ENCODE measurements at places on chromosomes 12 and 14. TPM values are rescaled to one million over a fixed set of nuclear protein-coding genes. Genes with fewer than 3 reads are reported as not detected.

DNA sequence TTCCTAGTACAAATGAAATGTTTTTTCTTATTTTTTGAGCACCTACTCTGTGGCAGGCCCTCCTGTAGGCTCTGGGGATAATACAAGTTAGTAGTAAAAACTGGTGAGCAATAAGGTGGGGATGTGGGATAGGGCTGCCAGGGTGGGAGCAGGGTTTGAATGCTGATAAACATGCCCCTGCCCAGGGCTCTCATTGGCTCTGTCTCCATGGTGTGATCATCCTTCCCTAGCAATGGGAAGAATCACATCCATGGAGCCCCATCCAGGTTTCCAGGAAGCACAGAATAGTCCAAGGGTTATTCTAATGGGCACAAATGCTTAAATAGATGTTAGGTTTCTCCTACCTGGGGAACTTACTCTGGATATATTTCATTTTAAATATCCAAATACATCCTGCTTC lies 45.5 kb downstream of the GIT2 start:
- H3K27me3 ChIP-seq = no peaks in the 10 kb centered on the region
- H3K4me3 ChIP-seq = no peak overlapping the region
- H3K4me1 ChIP-seq = peaks cover 44% of the 10 kb centered on the region
- H3K36me3 ChIP-seq = no peaks in the 10 kb centered on the region

ANKRD33 gene
- not detected for total RNA-seq

DNA sequence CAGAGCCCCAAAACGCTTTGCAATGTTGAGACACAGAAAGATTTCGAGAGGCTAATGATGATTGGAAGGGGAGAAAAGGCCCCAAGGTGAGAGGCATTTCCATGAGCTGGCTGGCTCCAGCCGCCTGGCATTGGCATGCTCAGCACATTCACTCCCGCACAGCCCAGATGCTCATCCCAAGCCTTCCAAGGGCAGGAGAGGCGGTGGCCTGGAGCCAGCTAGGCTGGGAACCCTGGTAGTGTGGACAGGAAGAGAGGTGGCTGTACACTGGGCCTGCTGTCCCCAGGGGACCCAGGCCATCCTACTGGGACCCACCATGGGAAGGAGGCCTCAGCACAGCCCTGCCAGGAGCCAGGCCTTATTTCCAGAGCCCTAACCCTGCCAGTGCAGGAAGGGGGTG lies 72.2 kb downstream of the SPTB start:
- no peak overlapping the region for H3K27ac ChIP-seq
- H3K36me3 ChIP-seq = no peaks in the 10 kb centered on the region
- no peak for DNase-seq
- H3K4me1 ChIP-seq = no peaks in the 10 kb centered on the region
- no peaks in the 10 kb centered on the region for H3K27me3 ChIP-seq

KRT80 gene
- 4.8 TPM for total RNA-seq

DNA sequence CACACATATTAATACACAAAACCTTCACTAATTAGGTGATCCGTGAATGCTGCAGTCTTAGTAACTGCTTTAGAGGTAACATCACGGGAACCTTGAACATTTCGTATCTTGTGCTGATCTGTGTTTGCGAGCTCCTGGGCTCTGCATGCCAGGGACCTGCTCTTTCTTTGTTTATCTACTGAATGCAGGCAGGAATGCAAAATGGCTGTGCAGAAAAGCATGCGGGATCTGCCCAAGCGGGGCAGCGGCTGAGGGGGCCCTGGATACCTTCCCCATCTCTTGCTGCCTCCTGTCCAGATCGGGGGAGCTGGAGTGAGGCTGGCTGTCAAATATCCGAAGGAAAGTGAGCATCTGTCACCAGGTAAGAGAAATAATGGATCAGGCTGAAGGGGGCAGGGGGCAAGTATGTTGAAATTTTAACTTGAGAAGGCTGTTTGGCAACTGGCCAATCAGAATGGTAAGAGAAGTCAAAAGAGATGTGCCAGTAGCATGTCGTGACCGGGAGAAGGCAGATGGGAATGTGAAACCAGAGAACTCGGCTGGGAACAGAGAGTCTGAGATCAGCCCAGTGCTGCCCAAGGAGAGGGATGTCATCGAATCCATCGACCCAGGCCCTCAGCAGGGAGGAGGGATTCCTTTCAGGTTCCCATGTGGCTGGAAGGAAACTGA lies 191.4 kb downstream of the TTC7B start:
- H3K27ac ChIP-seq = no peak overlapping the region
- no peaks in the 10 kb centered on the region for H3K36me3 ChIP-seq
- DNase-seq = no peak

LIN7A gene
- total RNA-seq = 0.78 TPM

Data from pancreas (tissue), 10 donors.